Left kidney (tissue), 8 donors: ENCODE measurements at places on chromosomes 7 and 10. TPM values are rescaled to one million over a fixed set of nuclear protein-coding genes. Genes with fewer than 3 reads are reported as not detected.
A peak's percentile ranks its signal among the peaks of the same experiment; 100 is the strongest.

DNA sequence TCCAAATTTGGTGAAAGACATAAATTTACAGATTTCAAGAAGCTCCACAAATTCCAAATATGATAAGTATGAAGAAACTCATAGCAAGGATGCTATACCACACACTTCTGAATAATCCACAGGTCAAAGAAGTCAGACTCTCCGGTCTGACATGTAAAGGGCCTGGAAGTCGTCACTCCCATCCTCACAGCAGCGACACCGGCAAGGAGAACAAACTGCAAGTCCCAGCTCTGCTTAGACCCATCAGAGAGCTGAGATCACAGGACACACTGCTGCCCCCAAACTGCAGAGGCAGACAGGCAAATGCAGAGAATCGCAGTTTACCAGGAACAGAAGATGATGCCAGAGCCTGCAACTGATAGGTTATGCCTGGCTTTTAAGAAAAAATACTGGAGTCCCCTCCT lies 62.0 kb downstream of the AMZ1 start:
- DNase-seq = no peak

GRCh38 chr7:44066494-44067063 lies 1.2 kb upstream of the PGAM2 start:
- DNase-seq = no peak

- DNase-seq = peak; percentile 67
These were observed 56.4 kb upstream of the ECHDC3 start for GRCh38 chr10:11685787-11686218.

SFXN4 gene
- polyA plus RNA-seq = 32.2 TPM
